CD4-positive, alpha-beta T cell treated with Interferon gamma for 1 hour (primary cell): ENCODE measurements at places on chromosomes 1 and 21.

GRCh38 chr1:200916681-200917080, 22.0 kb downstream of the INAVA start:
- no peak for DNase-seq

DNA sequence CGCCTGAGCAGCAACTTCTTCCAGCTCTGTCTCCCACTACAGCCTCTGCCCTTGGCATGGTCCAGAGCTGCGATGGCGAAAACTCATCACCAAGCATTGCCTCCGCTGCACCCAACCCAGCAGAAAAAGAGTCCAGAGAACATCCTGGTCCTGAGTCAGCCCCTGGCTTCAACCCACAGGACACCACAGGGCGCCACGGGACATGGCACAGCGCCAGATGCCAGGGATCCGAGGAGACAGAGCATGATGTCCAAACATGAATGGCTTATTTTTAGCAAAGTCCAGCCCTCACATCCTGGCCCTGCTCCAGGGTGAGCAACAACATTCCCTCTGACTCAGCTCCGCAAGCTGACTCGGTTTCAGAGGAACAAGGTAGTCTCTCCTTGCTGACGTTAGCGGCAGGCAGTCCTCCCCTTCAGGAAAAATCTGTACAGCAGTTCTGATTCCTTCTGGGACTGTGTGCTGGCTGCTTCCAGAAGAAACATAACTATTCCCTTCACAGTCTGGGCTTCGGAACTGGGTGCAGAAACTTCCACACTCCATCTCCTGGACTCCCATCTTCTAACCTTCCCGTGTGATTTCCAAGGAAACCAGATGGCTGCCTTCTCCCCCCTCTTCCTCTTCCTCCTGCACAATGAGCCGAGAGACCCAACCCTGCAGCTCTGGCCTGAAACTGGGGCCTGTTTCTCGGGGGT, 131.3 kb downstream of the TOMM20 start:
- DNase-seq = peak; percentile 25

DNA sequence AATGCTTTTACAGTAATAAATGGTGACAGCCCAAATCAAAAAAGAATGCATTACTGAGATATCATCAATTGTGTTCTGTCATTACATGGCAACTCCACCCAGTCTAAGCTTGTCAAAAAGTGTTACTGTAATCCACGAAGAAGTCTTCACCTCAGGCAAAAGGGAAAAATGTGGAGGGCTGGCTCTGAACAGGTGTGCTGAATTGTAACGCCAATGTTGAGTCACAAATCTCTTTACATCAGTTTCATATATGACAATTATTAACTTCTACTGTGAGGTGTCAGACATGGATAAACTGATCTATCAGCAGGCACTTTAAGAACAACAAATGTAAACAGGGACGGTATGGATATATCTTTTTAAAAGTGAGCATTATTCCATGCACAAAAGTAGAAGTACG, 98.5 kb upstream of the DMRTA2 start:
- DNase-seq = no peak

- DNase-seq = no peak
Measured at GRCh38 chr1:199172171-199173124, 533.6 kb downstream of the PTPRC start.

- DNase-seq = no peak
Measured at GRCh38 chr1:112689196-112689841, 14.9 kb downstream of the MOV10 start.

DNA sequence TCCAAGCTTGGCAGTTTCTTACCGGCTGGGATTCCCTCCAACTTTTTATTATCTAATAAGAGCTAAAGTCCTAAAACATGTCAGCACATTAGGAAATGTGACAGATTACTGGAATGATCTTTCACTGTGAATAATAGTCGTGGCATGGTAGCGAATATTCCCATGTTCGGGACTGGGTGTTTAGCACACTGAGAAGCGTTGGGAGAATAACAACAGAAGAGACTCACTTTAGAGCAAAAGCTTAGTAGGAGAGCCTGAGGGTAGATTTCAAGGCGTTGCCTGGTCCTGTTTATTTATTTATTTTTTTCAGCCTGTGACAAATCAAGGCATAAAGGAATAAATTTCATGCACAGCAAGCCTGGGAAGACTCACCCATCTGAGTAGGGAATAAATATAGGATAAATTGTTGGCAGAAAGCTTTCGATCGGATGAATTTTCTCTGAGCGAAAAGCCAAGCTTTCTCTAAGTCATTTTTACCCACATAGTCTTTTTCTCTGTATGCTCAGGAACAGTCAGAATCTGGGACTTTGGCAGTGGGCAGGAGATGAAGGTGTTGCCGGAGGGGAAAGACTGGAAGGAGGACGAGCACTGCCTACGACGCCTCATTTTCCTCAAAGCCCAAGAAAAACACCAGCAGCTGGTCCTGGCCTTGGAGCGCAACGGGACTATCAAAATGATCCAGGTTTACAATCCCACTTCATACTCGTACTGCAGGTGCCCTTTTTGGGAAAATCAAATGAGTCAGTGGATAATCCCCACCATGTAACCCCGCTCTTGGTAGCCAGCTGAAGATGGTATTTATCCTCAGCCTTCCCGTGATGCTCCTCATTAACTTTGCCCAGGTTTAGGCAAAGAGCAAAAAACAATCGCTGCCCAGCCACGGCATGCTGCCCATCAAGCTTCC, 97.2 kb downstream of the WDR64 start:
- no peak for DNase-seq

GRCh38 chr1:197126691-197127090, 19.8 kb downstream of the ASPM start:
- DNase-seq = no peak

DNA sequence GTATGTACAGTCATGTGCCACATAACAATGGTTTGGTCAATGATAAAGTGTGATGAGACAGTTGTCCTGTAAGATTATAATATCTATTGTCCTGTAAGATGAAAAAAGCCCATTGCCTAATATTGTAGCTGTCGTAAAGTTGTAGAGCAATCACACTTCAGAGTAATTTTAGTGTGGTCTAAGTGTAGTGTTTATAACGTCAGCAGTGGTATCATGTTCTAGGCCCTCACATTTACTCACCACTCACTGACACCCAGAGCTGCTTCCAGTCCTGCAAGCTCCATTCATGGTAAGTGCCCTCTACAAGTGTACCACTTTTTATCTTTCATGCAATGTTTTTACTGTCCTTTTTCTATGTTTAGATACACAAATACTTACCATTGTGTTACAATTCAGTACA, 259.9 kb upstream of the RAB4A start:
- DNase-seq = no peak

- DNase-seq = no peak
Measured at GRCh38 chr1:178659789-178660208, 65.2 kb upstream of the RALGPS2 start.

GRCh38 chr21:36059823-36060158, 535 bp downstream of the SETD4 start:
- peak; percentile 6 for DNase-seq

GRCh38 chr1:53503433-53504217, 44.4 kb downstream of the DMRTB1 start:
- no peak for DNase-seq

DNA sequence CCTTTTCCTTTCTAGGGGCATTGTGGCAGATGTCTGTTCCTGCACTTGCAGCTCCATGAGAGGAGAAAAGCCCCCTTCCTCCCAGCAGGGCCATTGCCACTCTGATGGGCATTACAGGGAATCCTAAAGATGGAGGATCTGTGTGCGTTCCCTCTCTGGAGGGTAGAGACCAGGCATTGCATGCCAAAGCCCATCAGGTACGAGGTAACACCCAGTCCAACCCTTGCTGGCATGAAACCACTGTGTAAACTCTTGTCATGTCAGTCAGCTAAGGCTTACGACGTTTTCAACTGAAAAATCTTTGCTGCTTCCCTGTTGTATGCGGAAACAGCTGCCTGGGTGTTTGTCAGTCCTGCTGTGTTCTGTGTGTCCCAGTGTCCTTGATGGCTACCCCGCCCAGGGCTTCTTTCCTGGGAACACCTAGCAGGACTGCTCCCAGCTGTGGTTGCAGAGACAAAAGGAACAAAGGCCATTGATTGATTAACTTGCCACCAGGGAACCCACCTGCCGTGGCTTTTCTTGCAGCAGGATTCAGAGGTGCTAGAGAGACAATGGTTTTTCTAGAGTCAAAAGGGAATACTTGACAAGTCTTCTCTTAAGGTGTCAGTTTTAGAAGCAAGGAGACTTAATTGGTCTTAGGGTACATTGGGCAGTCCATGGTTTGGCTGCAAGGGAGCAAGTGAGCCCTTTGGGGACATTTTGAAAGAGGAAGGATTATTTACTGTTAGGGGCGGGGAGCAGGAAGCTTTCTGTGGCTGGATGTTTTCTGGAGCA, 24.6 kb downstream of the B3GALT5 start:
- DNase-seq = no peak

- DNase-seq = no peak
Measured at GRCh38 chr1:43610339-43610738, 39.6 kb upstream of the KDM4A start.

DNA sequence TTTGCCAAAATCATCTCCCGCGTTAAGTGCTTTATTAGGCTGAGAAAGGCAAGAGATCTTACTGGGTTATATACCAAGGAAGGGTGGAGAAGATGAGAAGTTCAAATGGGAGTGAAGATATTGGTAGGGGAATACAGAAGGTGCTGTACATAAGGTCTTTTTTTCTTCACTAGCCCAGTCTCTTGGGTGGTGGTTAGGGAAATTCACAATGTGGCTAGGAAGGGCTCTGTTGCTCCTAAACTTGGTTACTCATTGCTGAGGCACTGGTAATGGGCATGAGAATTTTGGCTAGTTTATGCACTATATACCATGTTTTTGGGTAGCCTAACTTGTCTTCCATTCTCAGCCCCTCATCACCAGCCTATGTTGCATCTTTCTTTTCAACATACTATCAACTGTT, 50.6 kb downstream of the LHX4 start:
- no peak for DNase-seq

- DNase-seq = no peak
Measured at GRCh38 chr21:21182401-21183010, 184.3 kb downstream of the NCAM2 start.

DNA sequence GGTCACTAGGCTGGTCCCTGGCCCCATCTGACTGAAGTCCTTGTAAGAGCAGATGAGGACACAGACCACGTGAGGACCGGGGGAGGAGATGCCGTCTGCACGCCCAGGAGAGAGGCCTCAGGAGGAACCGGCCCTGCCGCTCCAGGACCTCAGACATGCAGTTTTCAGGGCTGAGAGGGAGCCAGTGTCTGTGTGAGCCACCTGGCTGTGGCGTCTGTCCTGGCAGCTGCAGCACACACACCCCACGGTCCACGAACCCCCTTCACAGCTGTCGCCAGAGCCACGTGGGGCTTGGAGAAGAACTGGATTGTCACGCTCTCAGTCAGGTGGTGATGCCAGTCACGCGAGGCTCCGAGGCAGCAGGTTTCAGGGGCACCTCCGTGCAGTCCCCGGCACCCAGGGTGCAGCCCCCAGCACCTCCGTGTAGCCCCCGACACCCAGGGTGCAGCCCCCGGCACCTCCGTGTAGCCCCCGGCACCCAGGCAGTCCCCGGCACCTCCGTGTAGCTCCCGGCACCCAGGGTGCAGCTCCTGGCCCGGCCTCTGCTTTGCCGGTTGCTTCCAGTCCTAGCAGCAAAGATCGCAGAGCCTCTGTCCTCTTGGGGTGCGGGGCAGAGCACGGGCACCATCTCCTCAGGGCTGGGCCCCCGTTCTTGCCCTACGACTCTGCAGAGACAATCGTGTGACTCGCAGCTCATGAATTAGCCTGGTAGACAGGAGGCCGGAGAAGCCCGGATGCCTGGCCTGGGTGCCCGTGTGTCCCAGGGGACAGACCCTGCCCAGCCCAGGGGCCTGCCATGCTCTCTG, 19.0 kb upstream of the SUMO3 start:
- no peak for DNase-seq

- no peak for DNase-seq
Measured at GRCh38 chr1:114524944-114525343, 13.9 kb upstream of the TRIM33 start.

- no peak for DNase-seq
Measured at GRCh38 chr21:35377505-35378090, 328.5 kb upstream of the RUNX1 start.

- DNase-seq = no peak
Measured at GRCh38 chr1:160666079-160666442, 19.2 kb upstream of the SLAMF1 start.

DNA sequence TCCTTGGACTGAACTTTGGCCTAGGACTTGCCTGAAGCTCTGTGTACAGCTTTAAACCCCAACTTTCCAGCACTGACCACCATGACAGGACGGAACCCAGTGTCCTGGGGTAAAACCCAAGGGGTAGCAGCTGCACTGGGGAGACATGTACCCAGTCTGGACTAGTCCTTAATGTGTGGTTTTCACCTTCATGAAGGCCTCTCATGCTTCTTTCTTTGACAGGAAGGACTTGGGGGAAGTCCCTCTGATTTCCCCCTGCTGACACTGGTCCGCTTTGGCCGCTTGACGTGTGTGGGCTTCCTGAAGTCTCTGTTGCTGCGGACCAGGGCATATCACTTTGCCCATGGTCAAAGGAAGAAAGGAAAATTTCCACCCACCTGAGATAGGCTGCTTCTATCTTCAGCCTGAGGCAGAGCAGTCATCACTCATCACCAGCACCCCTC, 66.3 kb upstream of the PRDX6 start:
- DNase-seq = peak; percentile 53

GRCh38 chr1:156203331-156203730, 9.4 kb downstream of the SLC25A44 start:
- DNase-seq = no peak

GRCh38 chr21:42744520-42745445, 91.4 kb downstream of the PDE9A start:
- no peak for DNase-seq
